ENCODE measurements at places on chromosomes 16 and 17. TPM values are rescaled to one million over a fixed set of nuclear protein-coding genes. Genes with fewer than 3 reads are reported as not detected.

The NUPR1 gene
- total RNA-seq, result 15.5 TPM

The CALB2 gene
- 6.6 TPM for total RNA-seq

The SLC16A3 gene
- 102 TPM for total RNA-seq

The TERB1 gene
- total RNA-seq, result not detected

The CHD9 gene
- total RNA-seq, result 17.2 TPM

The CA7 gene
- not detected for total RNA-seq

The DNAI2 gene
- total RNA-seq, result not detected

The SPATA32 gene
- 0.21 TPM for total RNA-seq

The ASPSCR1 gene
- total RNA-seq, result 27.0 TPM

The DGKE gene
- total RNA-seq, result 3.8 TPM

The HOXB9 gene
- 10.1 TPM for total RNA-seq

The SLC22A31 gene
- total RNA-seq, result 2.1 TPM

The CD300LB gene
- total RNA-seq, result 0.12 TPM

The OR2C1 gene
- total RNA-seq, result not detected

The TMEM238L gene
- not detected for total RNA-seq

All from A549 treated with DMSO at 1 μM for 4 hours (cell line).